ENCODE measurements at places on chromosomes 5 and 9.

GRCh38 chr5:176851871-176852658 lies 41.7 kb downstream of the UNC5A start:
- no peak for DNase-seq

DNA sequence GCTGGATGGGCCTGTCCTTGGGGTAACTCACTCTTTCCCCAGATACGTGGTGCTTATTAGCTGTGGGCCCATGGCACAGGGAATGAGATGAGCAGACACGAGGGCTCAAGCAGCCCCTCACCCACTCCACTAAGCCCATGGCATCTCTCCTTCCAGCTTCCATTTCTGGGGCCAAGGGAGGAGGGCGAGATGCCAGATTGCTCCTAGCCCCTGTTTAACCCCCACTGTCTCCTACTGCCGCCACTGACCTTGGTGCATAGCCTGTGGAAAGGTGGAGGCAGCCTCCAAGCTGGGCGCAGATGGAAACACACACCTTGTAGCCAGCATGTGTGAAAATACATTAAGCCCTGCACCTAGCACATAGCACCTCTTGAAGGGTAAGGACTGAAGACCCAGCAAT lies 167.6 kb downstream of the FSTL4 start:
- DNase-seq: no peak

DNA sequence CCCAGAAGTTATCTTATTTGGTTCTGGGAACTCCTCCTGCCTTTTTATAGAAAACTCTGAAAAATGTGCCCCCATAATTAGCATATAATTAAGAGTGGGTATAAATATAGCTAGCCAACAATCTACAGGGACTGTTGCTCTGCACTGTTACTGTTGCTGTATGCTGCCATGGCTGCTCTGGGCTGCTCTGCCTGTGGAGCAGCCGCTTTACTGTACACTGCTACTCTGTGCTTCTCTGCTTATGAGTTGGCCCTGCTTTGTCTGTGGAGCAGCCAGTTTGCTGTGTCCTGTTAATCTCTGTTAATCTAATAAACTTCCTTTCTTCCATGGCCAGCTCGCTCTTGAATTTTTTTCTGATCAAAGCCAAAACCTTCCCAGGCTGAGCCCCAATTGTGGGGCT lies 2244.0 kb upstream of the ACO1 start:
- DNase-seq: no peak

DNA sequence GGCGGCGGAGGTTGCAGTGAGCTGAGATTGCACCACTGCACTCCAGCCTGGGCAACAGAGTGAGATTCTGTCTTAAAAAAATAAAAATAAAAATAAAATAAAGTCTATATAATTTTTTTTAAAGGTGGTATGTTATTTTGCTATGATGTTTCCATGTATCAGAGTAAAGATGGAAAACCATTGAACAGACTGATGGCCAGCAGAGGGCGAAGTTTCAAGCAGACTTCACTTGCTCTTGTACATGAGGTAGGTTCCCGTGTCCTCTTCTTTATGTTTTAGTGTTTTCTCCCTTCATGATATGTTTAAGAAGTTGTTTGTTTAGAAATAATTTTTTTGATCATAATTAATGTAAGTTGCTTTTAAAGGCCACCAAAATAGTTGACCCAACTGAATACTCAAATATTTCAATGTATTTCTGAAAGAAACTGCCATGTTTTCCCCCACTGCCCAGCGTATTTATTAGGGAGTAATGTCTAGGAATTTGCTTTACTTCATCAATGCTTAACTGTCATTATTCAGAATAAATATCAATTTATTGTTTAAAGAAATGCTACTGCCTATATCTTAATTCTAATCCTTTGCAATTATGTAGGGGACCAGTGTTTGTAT lies 146.4 kb downstream of the HACD4 start:
- peak; percentile 58 for DNase-seq

Data from AML-193 (cell line).